ENCODE measurements at places on chromosomes 3 and 15.
A peak's percentile ranks its signal among the peaks of the same experiment; 100 is the strongest.

GRCh38 chr3:49333091-49333490 is 6.8 kb downstream of the USP4 start:
- DNase-seq, result no peak

DNA sequence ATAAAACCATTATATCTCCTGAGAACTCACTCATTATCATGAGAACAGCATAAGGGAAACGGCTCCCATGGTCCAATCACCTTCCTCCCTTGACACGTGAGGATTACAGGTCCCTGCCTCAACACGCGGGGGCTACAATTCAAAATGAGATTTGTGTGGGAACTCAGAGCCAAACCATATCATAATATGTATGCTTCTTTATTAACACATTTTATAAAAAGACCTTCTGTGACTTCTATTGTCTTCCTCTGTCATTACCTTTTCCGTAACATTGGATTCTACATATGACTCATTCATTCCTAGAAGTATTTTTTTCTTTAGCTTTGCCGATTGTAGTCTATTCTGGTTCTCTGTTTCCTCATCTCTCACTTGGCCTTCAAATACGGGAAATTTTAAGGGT is 267.2 kb upstream of the ROBO1 start:
- no peak for DNase-seq

DNA sequence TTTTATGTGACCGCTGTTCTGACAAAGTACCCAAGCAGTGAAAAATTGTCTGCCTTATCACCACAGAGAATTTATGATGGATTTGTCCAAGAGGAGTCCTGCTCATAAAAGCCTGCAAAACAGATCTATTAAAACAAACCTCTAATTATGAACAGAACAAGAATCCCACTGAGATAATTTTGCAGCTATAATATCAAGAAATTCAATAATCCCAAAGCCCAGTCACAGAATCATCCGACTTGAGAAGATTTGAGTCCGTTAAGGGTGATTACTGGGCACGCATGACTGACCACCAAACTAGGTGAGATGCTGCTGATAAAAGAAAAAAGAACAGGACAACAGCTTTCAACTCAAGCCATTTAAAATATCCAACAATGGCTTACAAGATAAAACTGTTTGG is 231.0 kb upstream of the WNT5A start:
- DNase-seq, result no peak

- peak; percentile 37 for DNase-seq
Measured at GRCh38 chr3:106482451-106482850, 613.6 kb upstream of the CBLB start.

DNA sequence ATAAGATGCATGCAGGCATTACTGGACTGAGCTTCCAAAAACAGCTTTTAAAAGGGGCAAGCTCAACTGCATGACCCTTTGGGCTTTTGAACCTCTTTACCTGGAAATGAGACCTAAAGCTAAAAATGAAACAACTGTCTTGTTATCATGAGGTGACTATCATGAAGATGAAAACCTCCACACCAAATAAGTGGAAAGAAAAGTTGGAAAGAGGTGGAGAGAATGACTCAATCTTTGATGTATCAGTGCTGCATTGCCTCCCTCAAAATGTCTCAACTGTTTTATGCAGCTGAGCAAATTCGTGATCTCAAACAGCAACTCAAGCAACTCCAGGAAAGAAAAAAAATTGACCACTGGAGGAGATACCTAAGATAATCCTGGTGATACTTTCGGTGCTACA is 307.1 kb downstream of the KBTBD8 start:
- DNase-seq, result no peak

DNA sequence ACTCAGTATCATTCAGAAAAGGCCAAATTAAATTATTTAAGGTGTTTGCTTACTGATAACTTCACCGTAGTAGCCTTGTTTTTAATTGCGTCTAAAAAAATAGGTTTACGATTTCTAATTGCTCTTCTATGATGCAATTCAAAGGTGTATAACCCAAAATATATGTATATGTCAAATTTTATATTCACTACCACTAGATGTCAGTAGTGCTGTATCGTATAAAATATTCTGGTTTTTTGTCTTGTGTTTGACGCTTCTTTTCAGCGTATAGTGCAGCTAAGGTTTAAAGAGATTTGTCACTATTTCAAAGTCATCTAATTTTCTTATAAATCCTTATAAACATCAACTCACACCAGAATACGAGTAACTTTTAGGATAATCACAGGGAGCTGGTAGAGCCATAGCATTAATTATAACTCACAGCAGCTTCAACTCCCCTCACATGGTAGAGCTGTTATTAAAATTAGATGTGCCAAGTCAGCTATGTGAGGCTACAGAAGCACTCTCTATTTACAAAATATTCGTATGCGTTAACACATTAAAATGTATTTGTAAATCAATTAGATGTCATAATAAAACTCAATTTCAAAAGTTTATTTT is 3.5 kb downstream of the PFN2 start:
- peak; percentile 69 for DNase-seq

DNA sequence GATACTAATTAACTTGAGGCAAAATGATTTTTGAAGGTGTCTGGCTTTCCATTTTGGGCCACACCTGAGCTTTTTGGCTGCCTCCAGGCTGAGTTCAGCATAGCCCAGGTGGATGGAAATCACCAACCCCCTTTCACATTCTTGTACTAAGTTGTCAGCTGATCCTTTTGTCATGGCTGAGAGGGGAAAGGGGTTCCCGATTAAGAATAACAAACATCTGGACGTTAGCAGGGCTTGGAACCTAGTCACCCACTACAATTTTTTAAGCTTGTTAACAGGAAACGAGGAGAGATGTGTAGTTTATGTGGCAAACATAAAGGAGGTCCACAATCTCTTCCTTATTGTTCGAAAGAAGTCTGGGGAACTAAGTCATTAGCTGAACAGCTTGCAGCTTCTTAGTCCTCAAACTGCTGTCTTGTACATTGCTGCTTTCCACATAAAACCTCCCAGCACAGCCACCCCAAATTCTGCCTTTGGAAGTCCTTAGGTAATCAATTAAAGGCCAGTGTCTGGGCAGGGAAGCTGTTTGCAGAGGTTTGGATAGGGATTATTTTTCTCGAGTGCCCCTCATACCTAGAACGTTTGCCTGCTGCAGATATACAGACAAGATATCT is 5.0 kb downstream of the NR2F2 start:
- peak; percentile 43 for DNase-seq

DNA sequence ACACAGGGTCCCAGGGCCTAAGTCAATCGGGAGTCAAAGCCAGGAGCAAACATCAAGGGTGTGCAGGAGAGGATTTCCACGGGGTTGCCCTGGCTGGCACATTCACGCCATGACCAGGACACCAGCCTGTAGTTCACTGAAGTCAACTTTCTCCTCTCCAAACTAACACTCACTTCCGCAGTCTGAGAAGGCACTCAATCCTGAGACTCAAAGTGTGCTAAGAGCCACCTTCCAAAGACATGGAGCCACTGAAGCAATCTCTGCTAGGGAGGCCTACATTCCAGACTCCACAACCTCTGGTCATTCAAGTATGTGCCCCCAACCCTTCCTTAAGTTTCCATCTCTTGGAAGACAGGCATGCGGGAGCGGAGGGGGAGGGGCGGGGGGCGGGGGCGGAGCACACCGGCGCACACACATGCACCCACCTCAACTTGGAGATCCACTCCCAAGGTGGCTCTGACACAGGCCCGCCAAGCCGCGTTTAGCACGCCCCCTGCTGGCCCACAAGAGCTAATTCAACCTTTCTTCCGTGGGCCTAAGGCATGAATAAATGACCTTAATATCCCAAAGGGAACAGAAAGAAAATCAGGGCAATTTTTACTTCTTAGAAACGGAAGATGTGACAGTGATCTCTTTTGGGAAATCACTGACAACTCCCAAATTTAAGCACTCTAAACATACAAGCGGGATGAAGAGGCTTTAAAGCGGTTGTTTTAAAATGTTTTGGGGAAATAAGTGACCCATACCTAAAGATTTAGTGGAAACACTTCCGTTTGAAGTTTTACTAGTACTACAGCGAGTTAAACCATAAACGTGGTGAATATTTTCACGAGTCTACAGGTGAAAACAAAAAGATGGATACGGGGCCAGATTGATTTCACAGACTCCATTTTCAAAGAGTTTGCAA is 162.5 kb upstream of the CHRNA7 start:
- DNase-seq, result peak; percentile 61

- peak; percentile 47 for DNase-seq
Measured at GRCh38 chr3:174958671-174959328, 99.7 kb downstream of the NAALADL2 start.

DNA sequence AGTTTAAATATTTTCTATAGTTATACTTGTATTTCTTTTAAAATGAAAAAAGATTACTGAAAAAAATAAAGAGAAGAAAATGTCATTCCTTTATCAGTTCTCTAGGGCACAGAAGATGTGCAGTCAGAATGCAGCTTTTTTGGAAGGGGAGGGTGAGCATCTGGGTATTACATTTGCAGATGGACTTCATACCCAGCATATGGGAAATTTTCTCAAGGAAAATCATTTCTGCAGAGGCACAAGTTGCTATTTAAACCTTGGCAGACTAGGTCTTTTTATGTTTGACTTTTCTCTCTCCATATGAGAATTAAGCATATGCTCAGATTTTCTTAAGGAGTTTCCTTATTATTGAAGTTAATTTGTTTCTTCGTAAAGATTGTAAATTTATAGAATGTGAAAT is 39.5 kb upstream of the ZNF385D start:
- no peak for DNase-seq

GRCh38 chr15:39447881-39448280 is 133.0 kb upstream of the THBS1 start:
- DNase-seq, result no peak

GRCh38 chr3:186094271-186094670 is 14.6 kb downstream of the ETV5 start:
- DNase-seq, result no peak

DNA sequence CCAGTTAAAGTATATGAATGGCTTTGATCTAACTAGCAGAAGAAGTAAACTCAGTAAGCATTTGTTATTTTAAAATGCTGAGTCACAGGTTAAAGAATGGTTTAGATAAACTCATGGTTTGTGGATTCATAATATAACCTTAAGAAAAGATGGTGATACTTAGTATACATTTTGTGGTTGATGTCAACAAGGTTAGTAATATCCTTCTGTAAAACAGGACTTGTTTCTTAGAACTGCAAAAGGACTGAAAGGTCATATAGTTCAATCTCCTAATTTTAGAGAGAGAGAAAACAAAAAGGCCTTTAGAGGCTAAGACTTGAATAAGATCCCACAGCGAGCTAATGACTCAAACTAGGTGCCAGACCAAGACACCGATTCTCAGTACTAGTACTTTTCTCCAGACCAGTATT is 50.0 kb downstream of the STRIT1 start:
- DNase-seq, result peak; percentile 52

- no peak for DNase-seq
Measured at GRCh38 chr3:54349691-54350090, 227.3 kb downstream of the CACNA2D3 start.

- DNase-seq, result no peak
Measured at GRCh38 chr3:185502987-185503386, 4.2 kb upstream of the TMEM41A start.

GRCh38 chr3:57060089-57060821 is at the start of gene SPATA12:
TSS of gene SPATA12 (plus strand) at chr3:57060664. CDS start at chr3:57073695, 13,031 bp downstream.
- DNase-seq, result peak; percentile 96

DNA sequence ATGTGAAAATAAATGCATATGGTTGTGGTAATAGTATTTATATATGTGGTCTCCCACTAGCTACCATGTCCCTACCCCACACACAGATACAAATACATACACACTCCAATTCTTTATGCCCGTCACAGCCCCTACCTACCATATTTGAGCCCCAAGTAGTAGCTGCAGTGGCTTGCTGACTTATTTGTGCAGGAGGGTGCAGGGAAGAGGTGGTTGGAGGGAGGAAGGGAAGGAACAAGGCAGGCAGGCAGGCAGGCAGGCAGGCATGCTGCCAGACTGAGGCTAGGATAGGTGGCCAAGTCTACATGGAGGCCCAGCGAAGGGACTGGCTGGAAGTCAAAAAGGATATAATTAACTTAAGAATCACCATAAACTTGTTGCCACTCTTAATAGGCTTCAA is 82.9 kb downstream of the SCN11A start:
- no peak for DNase-seq

DNA sequence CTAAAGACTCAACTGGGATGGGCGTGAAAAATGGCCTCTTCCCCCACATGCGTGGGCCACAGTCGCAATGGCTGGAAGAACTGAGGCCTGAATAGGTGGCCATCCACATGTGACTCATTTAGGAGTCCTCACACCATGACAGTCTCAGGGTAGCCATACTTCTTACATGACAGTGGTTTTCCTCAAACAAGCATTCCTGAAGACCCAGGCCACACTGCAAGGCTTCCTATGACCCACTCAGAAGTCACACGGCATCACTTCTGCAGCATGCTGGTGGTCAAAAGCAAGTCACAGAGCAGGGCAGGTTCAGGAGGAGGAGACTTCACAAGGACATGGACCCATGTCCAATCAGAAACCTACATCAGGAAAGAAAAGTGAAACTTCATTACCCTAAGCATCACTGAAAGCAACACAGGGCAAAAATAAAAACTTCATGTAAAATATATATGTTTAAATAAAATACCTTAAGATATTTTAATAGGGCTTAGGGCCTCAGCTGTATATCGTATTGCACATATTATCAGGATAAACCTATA is 257.1 kb downstream of the OPA1 start:
- DNase-seq, result no peak

- DNase-seq, result peak; percentile 10
Measured at GRCh38 chr3:25419251-25419650, 8.8 kb upstream of the RARB start.

- DNase-seq, result no peak
Measured at GRCh38 chr15:73756947-73757513, 3.9 kb upstream of the INSYN1 start.

DNA sequence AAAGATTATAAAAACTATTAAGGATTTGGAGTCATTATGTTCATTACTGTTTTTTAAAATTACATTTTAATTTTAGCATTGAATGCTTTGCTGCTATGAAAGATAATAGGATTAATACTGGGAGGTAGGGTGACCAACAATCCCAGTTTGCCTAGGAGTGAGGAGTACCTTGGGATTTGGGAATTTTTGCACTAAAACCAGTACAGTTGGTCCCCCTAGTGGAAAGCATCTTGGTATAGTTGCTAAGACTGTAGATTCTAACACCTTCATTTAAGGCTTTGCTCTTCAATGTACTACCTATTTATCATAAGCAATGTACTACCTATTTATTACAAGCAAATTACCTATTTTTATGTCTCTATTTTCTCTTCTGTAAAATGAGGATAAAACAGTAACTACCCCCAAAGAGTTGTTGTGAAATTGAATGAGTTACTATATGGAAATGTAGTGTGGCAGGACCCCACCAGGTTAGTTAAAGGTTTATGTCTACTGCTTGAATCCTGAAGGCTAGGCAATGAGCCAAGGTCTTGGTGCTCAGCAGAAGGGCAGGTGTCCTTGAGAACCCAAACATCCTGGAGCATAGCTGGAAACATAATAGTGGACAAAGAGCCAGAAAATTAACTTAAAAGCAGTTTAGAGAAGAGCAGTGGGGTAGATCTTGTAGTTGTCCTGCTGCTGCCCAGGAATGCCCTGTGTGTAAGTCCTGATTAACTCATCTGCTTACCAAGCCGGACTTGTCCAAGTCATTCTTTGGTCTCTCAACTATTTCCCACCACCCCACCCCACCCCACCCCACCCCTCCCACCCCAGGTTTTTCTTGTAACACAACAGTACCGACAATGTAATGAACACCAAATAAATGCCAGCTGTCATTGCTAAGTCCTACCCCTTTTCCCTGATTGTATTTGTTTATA is 49.2 kb upstream of the NMD3 start:
- DNase-seq, result peak; percentile 18

Measured in GM23248 (cell line).